ENCODE measurements at places on chromosomes 7 and 10.

DNA sequence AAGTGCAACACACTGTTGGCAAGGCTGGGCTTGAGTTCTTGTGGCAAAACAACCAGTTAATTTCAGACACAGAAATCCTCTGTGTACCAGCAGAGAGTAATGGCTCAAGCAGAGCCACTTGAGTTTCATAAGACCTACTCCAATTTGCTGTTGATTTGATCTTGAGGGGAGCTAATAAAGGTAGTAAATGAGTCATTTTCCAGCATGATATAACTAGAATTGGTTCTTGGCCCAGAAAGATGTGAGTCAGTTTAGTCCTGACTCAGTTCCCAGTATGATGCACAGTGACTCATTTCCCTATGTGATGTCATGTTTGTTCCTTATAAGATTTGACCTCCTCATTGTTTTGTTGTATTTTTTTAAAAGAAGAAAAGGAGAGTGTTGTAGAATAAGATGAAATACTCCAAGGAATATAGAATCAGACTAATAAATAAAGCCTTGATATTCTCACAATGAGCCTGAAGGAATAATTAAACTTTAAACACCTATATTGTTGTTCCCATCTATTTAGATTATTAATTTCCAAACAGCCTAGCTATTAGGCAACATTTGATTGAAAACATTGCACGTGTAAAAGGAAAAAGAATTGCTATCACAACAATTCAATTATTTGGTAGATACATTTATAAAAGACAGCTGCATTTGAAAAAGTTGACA, 186.2 kb downstream of the REEP3 start:
- no peak for DNase-seq

DNA sequence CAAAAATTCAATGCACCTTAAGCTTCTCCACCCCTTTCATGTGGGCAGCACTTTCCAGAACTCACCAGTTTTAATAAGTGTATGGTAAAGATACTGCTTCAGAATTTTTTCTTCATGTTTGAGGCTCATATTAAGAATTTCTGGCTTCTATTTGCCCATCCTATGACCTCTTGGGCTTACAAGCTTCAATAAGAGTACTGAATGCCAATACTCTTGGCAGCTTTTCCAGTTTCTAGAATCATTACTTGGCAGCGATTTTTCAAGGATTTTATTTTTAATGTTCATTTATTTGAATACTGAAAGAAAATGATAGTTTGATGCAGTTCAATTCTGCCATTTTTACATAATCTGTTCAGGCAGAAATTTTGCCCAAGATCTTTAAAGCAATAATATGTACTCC, 242.1 kb upstream of the KCND2 start:
- DNase-seq, result no peak

- DNase-seq, result no peak
These were observed 14.3 kb downstream of the CPA1 start for GRCh38 chr7:130394421-130395195.

- DNase-seq, result no peak
These were observed 183.1 kb upstream of the PDE1C start for GRCh38 chr7:32253299-32253698.

GRCh38 chr7:46032942-46033341, 111.9 kb upstream of the IGFBP3 start:
- DNase-seq, result no peak

DNA sequence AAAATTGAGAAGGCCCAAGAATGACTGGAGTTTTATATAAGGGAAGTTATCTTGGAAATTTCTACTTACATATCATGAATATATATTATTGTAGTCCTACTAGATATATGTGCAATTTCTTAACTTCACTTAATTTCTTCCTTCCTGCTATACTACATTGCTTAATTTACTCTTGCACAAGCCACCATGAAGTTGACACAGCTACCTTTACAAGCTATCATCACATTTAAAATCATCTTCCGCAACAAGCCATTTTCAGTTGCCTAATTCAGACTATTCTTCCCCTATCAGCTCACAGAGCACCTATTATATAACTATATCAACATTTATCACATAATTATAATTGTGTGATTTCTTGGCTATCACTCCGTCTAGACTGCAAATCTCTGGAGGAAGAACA, 418.4 kb downstream of the PARD3 start:
- DNase-seq, result no peak

GRCh38 chr10:7417807-7418206, 7.0 kb upstream of the SFMBT2 start:
- DNase-seq, result no peak

- DNase-seq, result no peak
These were observed 134.7 kb downstream of the ARL5B start for GRCh38 chr10:18793951-18794350.

DNA sequence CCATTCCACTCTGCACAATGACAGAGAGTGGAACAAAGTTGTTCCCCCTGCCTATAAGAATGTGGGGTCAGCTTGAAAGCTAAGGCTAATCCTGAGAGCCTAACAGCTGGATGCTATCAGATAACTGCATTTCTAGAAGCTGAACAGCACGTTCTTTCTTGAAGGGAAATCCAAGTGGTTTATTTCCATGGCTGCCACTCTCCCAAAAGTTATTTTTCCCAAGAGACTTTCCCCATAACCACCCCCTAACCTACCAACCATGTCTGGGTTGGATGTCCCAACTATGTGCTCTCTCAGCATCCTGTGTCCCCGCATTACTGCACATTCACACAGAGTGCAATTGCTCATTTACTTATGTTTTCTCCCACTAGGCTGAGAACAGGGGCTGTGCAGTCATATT, 140.7 kb upstream of the ANKRD1 start:
- no peak for DNase-seq

- no peak for DNase-seq
These were observed 426.3 kb upstream of the POT1 start for GRCh38 chr7:125355899-125356298.

- no peak for DNase-seq
These were observed 47.2 kb downstream of the DNAJC12 start for GRCh38 chr10:67790534-67791408.

Measured in T-helper 2 cell (primary cell).